NCI-H1092 treated with DMSO at 0.1 percent for 48 hours (cell line): ENCODE measurements at places on chromosomes 1 and 21.

- DNase-seq = no peak
Measured at GRCh38 chr1:246591047-246591446, 24.8 kb downstream of the CNST start.

DNA sequence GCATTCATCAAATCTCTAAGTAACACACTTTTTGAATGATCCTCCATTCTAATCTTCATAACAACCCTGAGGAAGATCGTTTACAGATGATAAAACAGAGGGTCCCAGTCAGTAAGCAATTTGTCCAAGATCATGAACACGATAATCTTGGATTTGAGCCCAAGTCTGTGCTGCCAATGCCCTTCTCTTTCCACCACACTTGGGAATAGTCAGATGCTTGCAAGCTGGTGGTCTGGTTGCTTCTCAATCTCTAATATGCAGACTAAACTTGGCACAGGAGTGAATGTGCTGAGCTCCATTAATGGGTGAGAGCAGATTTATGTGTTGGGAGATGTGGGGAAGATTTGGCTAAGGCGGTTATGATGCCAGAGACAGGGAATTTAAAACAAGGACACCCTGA lies 430.6 kb upstream of the DAB1 start:
- no peak for DNase-seq

DNA sequence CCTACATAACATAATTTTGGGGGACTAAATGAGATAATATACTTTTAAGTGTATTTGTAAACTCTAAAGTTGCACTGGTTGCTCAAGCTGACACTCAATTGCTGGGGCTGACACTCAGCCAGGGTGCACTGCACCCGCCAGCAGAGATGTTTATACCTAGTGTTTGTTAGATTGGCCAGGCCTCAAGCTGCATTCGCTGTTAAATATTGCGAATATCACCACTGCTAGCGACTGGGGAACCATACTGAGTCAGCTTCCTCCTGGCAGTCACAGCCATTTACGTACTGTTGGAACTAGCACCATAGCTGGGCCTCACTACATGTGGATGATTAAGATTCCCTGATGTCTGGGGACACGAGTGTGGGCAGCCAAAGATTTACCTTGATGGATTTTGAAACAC lies 12.7 kb upstream of the RWDD3 start:
- DNase-seq = no peak

DNA sequence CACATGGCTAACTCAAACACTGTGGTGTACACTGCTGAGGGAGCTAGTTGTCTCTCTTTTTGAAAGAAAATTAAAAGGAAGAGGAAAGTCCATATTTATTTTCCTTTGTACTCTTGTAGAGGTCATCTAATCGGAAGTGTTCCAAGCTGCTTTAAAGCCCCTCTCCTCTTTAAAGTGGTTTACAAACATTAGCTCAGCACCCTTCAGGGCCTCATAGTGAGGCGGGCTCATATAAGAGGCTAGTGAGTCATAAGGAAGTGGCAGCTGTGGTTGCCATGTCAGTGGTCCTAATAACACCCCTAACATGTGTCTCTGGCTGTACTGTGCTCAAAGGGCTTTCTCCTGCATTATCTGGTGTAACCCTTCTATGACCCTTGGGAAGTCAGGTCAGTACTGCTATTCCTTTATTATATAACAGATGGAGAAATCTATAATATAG lies 104.4 kb upstream of the SERBP1 start:
- DNase-seq = peak; percentile 21

DNA sequence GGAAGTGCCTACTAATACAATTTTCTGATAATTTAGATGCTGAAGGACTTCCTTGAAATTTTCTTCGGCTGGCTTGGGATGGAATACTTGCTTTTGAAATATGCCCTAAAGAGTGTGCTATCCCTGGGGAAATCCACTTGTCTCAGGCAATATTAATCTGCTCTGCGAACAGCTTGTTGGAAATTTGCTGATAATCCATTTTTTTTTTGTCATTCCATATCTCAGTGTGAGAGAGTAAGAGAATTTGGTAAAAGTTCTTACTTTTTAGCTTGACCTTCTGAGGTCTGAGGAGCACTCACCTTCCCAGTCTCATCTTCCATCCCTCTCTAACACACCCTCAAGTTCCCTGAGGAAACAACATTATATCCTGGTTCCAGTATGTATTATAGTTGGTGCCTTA lies 36.8 kb downstream of the DNAJC6 start:
- DNase-seq = no peak

- peak; percentile 76 for DNase-seq
Measured at GRCh38 chr1:234478152-234478480, 863 bp downstream of the TARBP1 start.

DNA sequence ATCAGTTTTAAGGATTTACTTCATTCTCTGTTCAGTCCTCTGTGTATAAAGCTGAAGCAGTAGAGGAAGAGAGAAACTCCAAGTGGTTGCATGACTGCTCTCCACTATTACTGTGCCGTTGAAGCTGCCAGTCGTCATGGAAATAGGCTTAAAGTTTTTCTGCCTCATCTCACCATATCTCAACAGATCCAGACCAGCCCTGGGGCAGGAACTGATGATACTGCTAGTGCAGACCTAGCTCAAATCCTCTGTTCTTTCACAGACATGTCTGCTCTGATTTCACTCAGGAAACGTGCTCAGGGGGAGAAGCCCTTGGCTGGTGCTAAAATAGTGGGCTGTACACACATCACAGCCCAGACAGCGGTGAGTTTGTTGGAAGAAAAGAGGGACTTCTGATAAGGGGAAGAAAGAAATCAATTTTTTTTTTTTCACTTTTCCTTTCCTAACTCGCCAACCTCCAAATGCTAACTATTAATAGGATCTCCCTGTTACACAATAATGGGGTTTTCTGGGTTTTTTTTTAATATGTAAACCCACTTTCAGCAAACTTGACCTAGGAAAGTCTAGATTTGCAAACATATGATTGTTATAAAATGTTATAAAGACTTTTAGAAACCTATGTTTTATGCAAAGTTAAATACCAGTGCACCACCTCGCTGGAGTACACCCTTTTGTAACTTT lies 22.2 kb upstream of the STRIP1 start:
- no peak for DNase-seq

GRCh38 chr1:11138029-11138428 lies 38.4 kb upstream of the EXOSC10 start:
- no peak for DNase-seq

- DNase-seq = no peak
Measured at GRCh38 chr1:149849947-149850360, 49.4 kb upstream of the BOLA1 start.

DNA sequence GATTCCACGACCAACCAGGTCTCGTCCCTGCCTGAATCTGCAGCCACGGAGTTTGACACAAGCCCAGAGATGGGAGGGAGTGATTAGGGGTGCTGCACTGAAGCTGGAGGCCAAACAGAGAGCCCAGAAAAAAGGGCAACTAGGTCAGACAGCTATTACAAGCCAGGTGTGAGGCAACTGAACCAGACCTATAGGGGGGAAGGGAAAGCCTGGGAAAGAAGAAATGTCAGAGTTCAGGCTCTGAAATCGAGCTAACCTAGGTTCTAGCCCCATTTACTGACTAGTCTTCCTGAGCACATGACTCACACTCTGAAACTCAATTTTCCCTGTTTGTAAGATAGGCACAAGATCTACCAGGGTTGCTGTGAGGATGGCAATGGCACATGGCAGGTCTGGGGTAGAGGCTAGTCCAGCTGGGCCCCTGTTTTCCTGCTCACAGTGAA lies 1.7 kb downstream of the DHCR24 start:
- no peak for DNase-seq

GRCh38 chr1:228176024-228176395 lies 10.4 kb downstream of the IBA57 start:
- no peak for DNase-seq

DNA sequence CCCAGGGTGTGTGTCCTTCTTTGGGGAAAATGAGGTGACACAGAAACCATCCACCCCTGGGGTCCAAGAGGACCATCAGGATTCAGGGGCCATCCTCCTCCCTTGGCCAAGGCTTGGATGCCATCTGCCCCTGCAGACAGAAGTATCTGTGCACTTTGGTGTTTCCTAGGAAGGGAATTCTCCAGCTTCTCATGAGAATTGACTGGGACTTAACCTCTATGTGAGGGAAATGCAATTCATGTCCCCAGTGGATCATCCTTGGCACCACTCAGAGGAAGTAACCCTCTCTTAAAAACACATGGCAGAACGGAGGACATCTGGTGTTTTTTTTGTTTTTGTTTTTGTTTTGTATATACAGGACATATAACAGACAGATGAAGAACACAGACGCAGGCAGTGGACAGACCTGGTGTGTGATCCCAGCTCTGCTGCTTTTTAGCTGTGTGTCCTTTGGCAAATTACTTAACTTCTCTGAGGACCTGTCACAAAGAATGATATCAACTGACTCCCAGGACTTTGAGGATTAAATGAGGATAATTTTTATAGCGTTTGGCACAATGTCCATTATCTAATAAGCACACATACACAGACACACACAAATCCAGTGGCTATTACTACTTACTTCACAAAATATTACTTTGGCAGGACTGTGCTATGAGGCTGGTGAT lies 3.8 kb downstream of the TNN start:
- no peak for DNase-seq

- DNase-seq = no peak
Measured at GRCh38 chr21:41745026-41745820, 21.6 kb downstream of the RIPK4 start.

DNA sequence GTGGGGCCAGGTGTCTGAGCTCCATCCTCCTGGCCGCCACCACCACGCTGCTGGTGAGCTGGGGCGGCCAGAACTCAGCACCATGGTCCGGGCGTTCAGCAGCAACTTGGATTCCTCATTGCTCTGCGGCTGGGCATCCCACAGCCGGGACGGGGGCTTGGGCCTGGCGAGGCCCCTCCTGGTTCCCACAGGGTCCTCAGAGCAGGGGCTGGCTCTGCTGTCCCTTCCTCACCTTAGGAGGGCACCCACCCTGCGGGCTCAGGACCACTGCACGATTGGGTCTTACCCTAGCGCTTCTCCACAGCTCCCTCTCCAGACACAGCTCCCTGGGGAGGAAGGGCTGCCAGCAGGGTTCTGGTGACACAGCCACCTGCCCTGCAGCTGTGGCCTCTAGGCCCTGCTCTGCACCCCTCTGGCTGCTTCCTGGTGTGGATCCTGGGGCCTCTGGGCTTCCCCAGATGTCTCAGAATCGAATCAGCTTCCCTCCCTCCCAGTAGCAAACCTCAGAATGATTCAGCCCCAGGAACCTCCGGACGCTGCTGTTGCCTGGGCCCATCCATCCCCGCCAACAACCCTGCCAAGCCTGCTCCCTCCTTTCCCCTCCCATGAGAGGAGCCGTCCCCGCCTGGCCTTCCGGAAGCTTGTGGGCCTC lies 25.0 kb downstream of the CRYAA start:
- DNase-seq = peak; percentile 29

DNA sequence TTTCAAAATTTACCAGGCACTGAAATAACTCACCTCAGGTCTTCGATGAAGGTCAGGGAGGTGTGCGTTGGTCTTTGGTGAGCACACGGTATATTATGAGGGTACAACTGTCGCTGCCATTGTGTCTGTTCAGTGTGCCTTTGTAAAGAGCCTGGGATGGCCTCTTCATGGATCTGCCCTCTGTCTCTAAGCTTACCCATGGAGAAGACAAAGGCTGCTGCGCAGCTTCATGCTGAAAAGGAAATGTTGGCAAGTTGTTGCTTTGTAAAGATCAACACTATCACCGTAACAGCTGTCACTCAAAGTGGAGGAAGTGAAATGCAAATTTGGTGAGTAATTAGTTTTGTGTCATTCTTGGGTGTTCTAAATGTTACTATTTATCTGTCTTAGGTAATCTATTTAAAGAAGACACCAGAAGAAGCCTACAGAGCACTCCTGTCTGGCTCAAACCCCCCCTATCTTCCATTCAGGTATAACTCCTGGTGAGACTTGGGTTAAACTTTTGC lies 71.6 kb downstream of the CDC14A start:
- DNase-seq = no peak

GRCh38 chr1:64172458-64172983 lies 30.9 kb upstream of the UBE2U start:
- peak; percentile 88 for DNase-seq

GRCh38 chr1:34370748-34371147 lies 194.0 kb downstream of the C1orf94 start:
- no peak for DNase-seq

GRCh38 chr1:19342894-19343616 lies 30.9 kb downstream of the SLC66A1 start:
- no peak for DNase-seq

GRCh38 chr1:165703648-165704047 lies 5.3 kb upstream of the ALDH9A1 start:
- no peak for DNase-seq

GRCh38 chr1:239805851-239806772 lies 285.6 kb upstream of the FMN2 start:
- DNase-seq = no peak

DNA sequence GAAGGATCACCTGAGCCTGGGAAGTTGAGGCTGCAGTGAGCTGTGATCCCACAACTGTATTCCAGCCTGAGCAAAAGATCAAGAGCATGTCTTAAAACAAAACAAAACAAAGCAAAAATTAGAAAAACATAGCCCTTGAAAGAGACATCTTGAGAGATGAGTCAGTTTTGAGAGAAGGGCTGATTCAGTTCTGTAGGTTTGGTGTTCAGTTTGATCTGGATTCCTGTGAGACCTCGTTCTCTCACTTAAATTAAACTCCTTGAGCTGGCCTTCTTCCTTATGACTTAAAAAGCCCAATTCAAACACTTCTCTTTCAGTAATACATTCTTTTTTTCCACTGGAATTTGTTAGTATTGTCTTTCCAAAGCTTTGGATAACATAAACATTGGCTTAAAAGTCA lies 164.2 kb downstream of the NRIP1 start:
- DNase-seq = no peak

GRCh38 chr1:158115126-158115525 lies 65.6 kb upstream of the CD1D start:
- no peak for DNase-seq

- DNase-seq = no peak
Measured at GRCh38 chr1:5859766-5860165, 132.5 kb downstream of the NPHP4 start.

GRCh38 chr1:222048094-222048595 lies 306.3 kb upstream of the DUSP10 start:
- DNase-seq = no peak

- no peak for DNase-seq
Measured at GRCh38 chr1:63108206-63108605, 214.2 kb upstream of the FOXD3 start.
